ENCODE measurements at places on chromosomes 12 and 14.

DNA sequence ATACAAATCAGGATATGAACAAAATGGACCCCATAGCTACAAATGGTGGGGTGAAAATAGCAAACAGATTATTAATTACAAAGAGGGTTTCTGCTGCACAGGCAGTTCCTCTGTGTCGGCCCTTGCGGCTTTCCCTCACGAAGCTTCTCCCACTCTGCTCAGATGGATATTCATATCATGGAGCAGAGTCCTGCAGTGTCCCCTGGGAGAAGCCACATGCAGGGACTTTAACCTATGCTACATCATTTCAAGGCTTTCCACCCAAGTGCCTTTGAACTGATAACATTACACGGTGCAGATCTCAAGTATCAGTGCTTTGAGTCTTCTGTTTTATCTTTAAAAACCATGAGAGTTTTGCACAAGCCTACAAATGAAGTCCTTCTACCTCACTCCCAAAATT, 229.1 kb downstream of the PPM1H start:
- no peak for DNase-seq

DNA sequence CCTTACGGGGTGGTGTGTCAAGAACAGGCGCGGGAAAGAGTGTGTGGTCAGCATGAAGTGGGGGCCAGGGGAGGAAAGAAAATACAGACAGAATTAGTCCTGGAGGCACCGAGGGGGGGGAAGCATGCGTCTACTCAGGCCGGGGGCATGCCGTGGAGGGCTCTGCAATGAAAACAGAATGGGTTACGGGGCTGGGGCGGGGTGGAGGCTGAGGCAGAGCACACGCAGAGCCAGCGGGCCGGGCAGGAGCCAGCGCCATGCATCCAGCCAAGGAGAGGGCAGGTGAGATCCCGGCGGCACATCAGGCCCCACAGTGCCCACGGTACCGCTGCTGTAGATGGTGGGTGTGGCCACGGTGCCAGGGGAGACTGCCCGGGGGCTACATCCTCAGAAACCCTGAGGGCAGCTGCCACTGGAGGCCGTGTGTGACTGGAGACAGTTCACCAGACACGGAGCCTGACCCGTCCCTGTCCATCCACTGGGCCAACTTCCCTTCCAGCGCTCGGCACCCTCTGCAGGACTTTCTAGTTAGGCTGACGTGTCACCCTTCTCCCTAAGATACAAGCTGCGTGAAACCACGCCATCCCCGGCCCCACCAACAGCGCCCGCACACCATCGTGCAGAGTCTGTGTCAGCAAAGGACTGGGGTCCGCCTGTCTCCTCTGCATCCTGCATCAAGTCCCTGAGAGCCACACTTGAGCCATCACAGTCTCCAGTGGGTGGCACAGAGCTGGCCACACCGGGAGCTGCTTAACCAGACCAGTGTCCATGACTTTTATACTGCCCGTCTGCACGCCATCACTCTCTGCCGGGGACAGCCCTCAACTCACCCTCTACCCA, 87.4 kb downstream of the PIWIL1 start:
- DNase-seq: no peak

DNA sequence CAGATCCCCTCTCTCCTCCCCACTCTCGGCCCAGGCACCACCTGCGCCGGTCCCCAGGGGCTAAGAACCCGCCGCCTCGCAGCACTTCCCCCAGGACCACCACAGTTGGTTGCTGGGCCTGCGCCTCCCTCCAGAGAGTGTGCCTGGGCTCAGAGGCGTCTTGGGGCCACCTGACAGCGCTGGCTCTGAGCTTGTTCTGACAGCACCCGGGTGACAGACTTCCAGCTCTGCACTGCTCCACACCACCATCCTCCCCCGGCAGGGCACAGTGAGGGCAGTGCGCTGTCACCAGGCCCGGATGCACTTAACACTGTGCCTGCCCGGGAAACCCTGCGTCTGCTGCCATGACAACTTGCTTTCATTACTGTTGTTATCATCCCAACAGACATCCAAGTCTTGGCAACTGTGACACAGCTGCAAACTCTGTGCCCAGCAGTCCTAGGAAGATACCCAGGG, 6.6 kb downstream of the BRF1 start:
- DNase-seq: no peak

DNA sequence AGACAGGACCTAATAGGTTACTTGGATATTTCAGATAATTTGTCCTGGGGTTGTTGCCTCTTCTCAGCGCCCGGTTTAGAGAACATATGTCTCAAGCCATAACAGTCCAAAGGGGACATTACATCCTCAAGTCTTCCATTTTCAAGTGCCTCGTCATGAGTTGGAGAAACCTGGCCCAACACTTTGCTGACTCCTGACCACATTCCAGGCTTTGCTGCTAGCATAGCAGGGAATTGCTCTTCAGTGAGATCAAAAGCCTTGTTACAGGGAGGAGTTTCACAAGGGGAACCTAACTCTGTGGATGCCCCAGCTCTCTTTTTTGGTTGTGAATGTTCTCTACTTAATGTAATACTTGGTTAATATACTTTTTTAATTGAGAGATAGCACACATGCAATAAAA, 8.2 kb upstream of the MMP19 start:
- DNase-seq: no peak

DNA sequence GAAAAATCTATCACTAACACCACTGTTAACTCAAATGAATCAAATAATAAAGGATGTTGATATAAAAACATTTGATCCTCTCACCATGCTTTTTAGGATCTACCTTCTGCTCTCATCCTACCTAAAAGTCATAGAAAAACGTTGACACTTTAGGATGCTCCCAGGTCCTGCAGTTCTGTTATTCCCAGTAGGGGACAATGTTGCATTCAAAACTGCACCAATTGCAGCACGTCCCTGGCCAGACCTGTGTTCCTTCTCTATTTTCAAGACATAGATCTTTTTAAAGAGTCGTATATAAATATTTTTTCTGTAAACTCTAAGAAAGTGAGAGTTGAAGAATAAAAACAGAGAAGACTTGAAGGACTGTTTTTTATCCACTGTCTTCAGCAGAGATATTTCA, 8.8 kb downstream of the AICDA start:
- no peak for DNase-seq

DNA sequence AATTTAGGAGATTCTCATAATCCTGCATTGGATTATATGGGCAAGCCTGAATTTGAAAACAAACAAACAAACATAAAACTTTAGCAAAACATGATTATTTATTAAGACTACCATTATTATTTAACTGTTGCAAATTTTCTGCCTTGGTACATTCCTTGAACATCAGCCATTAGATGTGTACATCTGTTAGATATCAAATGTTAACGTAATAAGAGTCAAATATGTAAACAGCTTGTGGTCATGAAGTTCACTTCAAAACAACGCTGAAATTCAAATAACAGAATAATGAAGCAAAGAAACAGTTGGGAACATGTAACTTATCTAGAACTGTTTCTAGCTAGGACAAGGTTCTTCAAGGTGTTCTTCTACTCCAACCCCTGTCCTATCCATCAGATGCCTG, 14.3 kb upstream of the TMX1 start:
- no peak for DNase-seq

GRCh38 chr12:34188974-34189373, 166.7 kb downstream of the ALG10 start:
- DNase-seq: no peak

GRCh38 chr12:49388682-49389386, 21.6 kb downstream of the SPATS2 start:
- DNase-seq: no peak

DNA sequence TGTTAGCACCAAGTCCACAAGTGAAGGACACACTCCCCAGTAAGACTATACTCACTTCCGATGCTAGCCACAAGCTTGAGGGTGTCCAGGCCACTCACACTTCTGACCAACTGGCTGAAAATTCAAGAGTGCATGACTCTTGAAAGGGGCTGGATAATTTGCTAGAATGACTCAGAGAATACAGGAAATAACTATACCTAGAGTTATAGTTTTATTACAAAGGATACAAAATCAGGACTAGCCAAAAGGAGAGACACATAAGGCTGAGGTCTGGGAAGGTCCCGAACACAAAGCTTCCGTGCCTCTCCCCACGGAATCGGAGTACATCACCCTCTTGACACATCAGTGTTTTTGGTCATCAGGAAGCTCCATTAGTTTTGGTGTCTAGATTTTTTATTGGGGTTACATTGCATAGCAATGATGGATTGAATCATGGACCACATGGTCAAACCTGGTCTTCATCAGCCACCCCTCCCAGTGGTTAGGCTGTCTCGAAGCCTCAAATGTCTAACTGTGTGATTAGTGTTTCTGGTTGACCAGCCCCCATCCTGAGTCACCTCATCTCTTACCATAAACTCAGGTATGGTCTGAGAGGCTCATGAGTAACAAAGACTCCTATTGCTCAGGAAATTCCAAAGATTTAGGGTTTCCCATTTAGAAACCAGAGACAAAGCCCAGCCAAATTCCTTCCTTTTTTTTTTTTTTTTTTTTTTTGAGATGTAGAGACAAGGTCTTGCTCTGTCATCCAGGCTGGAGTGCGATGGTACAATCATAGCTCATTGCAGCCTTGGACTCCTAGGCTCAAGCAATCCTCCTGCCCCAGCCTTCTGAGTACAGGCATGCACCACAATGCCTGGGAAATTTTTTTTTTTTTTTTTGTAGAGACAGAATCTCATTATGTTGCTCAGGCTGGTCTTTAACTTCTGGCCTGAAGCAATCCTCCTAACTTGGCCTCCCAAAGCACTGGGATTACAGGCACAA, 472.0 kb upstream of the TBX3 start:
- no peak for DNase-seq

DNA sequence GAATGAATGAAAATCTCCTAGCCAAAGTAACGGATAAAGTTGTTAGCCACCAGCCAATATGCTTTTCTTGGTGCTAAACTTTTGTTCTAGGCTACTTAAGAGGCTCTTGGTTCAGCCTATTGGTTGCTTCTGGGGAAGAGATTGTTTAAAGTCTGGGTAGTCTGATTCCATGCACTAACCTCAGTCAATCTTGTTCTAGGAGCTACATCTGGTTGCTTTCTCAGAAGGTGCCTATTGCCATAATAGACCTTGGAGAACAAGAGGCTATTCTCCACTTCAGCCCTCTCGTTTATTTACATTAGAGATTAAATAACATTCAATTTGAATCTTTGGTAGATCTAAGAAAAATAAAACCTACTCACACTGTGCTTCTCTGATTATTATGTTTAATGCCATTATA, 40.8 kb upstream of the OTOGL start:
- no peak for DNase-seq

- no peak for DNase-seq
Observed at GRCh38 chr12:14367040-14367661, 1.7 kb downstream of the ATF7IP start.
